ENCODE measurements at places on chromosomes 4 and X. TPM values are rescaled to one million over a fixed set of nuclear protein-coding genes. Genes with fewer than 3 reads are reported as not detected.

Gene DAPP1
- total RNA-seq, result not detected

Gene SPACA5
- not detected for total RNA-seq

Gene RAI2
- total RNA-seq, result 0.78 TPM

Gene GLRA3
- not detected for total RNA-seq

Gene SSX3
- not detected for total RNA-seq

Gene YTHDC1
- total RNA-seq, result 29.5 TPM

Gene MSX1
- 17.6 TPM for total RNA-seq

Gene PTCHD1
- not detected for total RNA-seq

Gene DRD5
- not detected for total RNA-seq

Gene RNF150
- 0.39 TPM for total RNA-seq

Gene ASIC5
- total RNA-seq, result not detected

Gene ERVMER34-1
- total RNA-seq, result 0.20 TPM

Gene DCLK2
- total RNA-seq, result 7.2 TPM

Gene AR
- total RNA-seq, result 13.2 TPM

Gene NSUN7
- total RNA-seq, result under 0.01 TPM

Gene SATL1
- total RNA-seq, result not detected

Gene CCSER1
- total RNA-seq, result not detected

Gene SSX4B
- total RNA-seq, result not detected

Gene CENPVL2
- under 0.01 TPM for total RNA-seq
